ENCODE measurements at places on chromosomes 2 and 18. TPM values are rescaled to one million over a fixed set of nuclear protein-coding genes. Genes with fewer than 3 reads are reported as not detected.

Gene ATG16L1
- total RNA-seq, result 57.1 TPM

Gene COL6A3
- 1.4 TPM for total RNA-seq

Gene COLEC12
- total RNA-seq, result not detected

Gene LHCGR
- total RNA-seq, result not detected

Gene REG3A
- not detected for total RNA-seq

Gene WDPCP
- 7.3 TPM for total RNA-seq

Gene MAB21L4
- total RNA-seq, result not detected
